ENCODE measurements at places on chromosomes 1 and 21.
A peak's percentile ranks its signal among the peaks of the same experiment; 100 is the strongest.

DNA sequence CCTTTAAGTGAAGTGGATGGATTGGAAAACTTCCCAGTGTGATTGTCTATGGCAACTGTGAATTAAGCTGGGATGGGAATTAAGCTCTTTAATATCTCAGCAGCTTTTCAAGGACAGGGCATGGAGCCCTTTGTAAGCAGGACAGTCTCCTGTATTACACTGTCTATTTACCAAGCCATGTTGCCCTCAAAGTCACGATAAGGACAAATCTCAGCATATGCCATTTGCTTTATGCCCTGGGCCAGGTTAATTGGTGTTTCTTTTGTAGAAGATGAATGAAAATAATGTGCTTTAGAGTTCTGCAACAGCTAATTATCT is 17.6 kb downstream of the UTP25 start:
- DNase-seq: no peak

DNA sequence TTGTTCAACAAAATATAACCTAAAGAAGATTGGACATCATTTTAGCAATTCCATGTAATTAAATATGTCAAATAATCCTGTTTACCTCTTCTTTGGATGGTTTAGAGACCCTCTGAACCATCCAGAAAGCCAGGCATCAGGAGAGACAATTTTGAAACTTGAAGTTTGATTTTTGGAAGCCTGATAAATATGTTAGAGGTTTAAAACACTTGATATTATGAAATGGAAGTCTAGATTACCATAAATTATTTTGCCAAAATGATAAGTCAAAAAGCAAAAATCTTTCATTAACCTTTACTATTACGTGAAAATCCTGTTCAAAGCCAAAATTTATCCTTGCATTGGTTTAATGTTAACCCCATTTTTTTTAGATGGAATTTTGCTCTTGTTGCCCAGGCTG is 43.5 kb downstream of the CCDC30 start:
- no peak for DNase-seq

GRCh38 chr1:109837852-109838570 is 72.6 kb upstream of the CSF1 start:
- no peak for DNase-seq

- DNase-seq: no peak
Measured at GRCh38 chr1:61674221-61674620, 50.7 kb downstream of the TM2D1 start.

GRCh38 chr21:15071009-15071408 is 6.2 kb upstream of the NRIP1 start:
- DNase-seq: no peak

GRCh38 chr1:64567426-64568170 is 97.7 kb downstream of the CACHD1 start:
- DNase-seq: no peak

DNA sequence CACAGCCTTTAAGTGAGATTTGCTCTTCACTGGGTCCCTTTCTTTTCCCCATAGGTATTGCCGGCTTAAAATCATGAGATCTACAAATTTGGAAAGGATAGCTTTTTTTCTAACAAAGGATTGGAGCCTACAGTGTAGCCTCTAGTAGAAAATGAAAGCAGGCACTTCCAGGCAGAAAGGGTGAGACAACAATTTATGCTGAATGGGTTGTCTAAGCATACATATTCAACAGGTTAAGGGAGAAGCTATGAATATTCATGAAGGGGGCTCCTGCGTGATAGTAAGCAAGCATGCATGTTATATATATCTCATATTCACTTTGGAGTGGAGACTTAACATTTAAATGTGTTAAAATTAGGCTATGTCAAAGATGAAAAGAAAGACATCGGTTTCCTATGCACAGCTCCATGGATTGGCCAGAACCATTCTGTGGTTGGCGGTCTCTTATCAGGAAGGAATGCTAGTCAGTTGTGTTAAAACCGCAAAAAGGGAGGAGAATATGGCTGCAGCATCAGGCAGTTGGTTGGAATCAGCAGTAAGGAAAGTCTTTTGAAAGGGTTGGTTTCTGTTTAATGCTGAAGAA is 66.0 kb downstream of the VCAM1 start:
- DNase-seq: no peak

GRCh38 chr1:17742583-17742982 is 12.6 kb upstream of the ACTL8 start:
- DNase-seq: no peak

DNA sequence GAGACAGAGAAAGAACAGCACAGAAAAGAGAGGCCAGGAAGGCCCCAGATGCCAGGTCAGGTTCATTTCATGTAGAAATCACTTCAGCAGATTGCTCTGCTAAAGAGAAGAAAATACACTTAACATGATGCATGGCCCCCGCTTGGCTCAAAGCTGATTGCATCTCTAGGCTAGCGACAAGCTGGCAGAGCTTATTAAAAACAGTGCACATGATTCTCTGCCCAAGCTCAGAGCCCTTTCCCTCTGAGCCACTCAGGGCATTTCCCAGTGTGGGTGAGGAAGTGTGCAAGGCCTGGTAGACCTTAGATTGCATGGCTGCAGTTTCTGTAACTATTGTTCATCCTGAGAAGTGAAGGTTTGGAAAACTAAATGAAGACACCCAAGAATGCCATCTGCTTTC is 3.3 kb upstream of the CAPN9 start:
- no peak for DNase-seq

- DNase-seq: no peak
Measured at GRCh38 chr1:43197343-43198127, 25.4 kb downstream of the CFAP57 start.

DNA sequence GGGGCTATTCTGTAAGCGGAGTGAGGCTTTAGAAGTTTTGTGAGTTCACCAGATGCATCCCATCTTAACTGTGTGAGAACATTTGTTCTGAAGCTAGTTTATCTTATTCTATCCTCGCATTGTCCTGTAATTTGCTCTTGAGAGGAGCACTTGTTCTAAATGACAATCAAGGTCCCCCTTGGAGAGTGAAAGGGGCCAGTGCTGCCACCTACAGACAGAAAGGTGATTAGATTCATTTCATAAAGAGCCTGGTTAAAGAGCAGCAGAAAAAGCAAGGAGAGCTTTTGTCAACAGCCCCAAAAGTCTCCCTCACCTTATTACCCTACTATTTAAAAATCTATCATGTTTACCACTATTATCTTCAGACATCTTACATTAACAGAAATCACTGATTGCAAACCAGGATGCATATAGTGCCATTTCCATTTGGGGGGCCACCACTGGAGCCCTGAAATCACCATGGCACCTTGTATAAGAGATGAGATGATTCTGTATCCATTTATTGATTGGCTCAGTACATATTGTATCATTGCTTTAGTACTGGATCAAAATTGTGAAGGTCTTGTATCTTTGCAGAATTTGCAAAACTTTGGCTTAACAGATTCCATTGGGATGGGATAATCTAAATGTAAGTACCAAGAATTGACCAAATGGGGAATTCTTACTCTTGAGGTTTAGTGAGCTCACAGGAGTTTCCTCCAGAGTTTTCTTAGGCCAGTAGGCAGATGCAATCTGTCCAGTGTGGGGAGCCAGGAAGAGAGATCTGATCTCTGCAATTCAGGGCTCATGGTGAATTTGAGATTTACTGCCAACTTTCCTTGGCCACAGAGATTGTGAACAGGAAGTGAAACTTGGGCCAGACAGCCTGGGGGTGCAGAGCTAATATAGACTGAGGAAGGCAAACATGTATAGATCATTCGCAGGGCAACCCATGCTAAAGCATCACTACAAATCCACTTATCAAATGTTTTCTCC is 64.3 kb upstream of the TRABD2B start:
- DNase-seq: no peak

GRCh38 chr1:247204177-247204647 is 32.4 kb upstream of the ZNF124 start:
- DNase-seq: no peak

GRCh38 chr1:87958716-87959115 is 630.0 kb downstream of the LMO4 start:
- no peak for DNase-seq

- DNase-seq: no peak
Measured at GRCh38 chr21:32834916-32835235, 63.3 kb upstream of the PAXBP1 start.

DNA sequence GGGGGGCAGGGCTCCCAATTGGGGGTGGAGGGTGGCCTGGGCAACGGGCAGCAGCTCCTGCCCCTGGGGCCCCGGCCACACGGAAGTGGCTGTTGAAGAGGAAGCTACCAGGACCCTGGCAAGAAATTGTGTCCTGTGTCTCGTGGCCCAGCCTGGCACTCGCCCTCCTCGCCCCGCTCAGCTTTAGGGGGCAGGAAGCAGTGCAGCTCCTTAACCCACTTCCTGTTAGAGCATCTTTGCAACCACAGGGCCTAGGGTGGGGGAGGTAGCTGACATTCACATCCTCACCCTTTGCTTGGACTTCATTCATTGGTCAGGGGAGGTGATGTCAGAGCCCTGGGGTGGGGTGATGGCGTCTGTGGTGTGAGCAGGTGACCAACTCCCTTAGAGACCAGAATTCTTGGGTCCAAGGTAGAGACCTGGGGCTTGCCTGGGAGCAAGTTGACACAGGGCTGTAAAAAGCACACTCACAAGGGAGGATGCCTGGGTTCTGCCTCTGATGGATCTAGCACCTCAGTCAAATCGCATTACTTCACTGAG is at the start of gene ARHGAP30:
Gene ARHGAP30 (minus strand): TSS at position 161 of the 540 bp plus-strand sequence. CDS start 267 bp downstream, outside the sequence.
- peak; percentile 45 for DNase-seq

DNA sequence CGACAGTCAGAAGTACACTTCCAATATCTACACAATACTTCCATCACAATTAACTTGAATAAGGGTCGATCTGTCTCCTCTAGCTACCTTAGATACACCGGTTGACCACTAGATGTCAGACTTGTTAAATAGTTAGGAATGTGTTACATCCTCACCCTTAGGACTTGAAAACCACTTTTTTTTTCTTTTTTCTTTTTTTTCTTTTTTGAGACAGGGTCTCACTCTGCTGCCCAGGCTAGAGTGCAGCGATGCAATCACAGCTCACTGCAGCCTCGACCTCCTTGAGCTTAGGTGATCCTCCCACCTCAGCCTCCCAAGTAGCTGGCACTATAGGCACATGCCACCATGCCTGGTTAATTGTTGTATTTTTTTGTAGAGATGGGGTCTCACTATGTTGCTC is 120.4 kb upstream of the GREM2 start:
- DNase-seq: no peak

- DNase-seq: no peak
Measured at GRCh38 chr1:162884831-162885230, 23.9 kb upstream of the CCDC190 start.

DNA sequence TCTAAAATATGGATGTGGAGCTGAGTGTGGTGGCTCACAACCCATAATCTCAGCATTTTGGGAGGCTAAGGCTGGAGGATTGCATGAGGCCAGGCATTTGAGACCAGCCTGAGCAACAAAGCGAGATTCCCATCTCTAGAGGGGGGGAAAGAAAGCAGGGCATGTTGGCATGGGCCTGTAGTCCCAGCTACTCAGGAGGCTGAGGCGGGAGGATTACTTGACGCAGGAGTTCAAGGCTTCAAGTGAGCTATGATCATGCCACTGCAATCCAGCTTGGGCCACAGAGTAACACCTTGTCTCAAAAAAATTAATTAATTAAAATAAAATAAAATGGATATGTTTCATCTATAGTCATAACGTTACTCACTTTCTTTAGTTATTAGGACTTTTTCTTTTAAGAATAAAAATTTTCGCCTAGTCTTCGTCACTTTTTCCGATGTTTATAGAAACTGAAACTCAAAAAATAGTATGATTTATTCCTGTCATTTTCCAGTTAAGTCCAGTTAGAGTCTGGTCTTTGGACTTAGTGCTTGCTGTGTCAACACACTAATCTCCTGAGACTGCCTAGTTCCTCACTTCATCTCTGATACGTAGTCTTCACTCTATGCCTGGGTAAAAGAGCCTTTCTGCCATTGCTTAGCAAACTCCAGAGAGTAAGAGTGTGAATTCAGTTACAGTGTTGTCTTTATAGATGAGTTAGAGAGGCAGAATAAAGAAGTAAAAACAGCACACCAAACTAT is 28.0 kb downstream of the IARS2 start:
- DNase-seq: no peak

DNA sequence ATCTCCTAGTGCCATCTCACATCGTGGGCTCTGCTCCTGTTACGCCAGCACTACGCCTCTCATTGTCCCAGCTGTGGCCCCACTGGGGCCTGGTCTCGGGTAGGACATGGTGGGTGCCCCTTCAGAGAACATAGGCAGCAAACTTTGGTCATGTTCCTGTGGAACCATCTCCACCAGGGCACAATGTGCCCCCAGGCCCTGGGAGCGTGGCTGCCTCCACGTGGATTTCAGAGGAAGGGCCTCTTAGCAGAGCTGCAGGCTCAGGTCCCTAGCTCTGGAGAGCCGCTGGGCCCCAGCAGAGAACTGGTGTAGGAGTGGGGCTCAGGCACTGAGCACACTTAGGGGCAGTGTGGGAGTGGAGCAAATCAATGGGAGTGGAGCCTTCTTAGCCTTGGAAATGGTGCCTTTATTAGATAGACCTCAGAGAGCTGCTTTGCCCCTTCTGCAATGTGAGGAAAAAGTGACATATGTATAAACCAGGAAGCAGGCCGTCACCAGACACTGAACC is 460.0 kb downstream of the NCAM2 start:
- no peak for DNase-seq

DNA sequence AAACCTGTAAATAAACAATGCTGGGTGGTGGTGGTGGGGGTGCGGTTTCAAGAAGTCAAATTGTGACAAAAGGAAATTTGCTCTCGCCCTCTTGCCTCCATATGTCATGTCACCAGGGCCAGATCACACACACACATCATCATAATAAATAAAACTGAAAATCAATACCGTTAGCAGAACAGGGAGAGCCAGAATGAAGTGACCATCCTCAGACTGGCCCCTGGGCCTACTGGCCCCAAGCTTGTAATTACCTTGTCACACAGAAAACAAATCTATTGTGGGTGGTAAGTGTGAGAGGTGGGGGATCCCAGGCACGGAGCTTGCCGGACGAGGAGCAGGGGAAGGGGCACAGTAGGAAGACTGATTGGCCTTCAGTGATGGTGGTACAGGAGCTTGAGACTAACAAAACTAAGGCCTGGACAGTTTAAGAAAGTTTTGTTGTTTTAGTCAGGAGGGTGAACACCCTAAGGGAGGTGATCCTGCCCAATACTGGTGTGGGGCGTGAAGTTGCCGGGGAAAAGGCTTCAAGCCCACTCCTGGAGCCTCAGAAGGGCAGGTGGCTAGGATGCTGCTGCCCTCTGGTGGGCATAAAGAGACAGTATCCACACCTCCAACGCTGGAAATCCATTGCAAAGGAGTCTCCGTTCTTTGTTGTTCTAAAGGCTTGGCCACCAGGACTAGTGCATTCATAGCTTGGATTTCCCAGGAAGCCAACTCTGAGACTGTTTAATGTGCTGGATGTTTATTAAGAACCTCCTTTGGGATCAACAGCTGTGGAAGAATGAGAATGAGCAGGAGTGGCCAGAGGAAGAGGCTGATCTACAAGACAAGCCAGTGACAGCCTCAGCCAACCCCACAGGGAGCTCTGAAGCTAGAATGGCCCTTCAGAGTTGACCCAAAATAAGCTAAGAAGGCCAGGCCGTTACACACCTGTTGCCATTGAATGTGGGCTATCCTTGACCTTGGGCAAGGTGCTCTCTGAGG is 8.1 kb upstream of the C1orf216 start:
- DNase-seq: no peak

Data from activated naive CD8-positive, alpha-beta T cell treated with anti-CD3 and anti-CD28 coated beads, Interleukin-2, amount 50 U/mL, for 16 hours (primary cell).